Nephron progenitor cell (in vitro differentiated cells): ENCODE measurements at places on chromosomes 16 and 17.

DNA sequence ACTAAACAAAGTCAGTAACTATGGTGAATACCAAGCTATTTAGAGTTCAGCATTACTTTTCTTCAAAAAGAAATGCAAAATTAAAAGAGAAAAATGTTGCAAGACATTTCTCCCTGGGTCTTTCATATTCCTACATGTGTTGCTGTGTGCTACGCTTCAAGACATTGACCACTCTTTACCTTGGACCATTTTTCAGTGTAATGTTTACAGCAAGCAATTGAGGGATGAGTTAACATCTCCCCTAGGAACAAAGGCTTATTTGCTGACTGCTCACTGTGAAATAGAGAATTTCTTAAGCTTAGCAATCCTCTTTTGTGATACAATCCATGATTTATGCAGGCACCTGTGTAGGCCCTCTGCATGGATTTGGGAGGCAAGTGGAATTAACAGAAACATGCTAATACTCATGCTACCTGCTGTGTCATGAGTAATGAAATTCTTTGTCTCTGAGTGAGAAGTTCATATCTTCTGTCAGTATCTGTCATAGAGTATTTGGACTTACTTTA lies 1202.9 kb upstream of the CDH8 start:
- DNase-seq: no peak

DNA sequence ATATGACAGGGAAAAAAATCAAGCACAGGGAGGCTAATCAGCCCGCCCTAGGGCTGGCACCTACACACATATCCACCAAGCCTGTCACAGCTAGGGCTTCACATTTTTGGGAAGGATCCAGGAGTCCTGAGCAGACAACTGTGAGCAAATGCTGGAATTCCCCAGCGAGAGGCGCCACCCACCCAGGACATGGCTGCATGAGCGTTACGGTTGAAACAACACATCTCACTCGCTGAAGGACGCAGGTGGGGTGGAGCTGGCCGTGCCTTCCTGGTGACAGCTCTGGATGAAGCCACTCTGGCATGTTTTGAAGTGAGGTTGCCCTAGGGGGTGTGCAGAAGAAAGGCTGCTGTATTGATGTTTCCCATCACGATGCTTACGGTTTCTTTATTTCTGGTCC lies 315.1 kb upstream of the EEF2KMT start:
- peak; percentile 46 for DNase-seq

DNA sequence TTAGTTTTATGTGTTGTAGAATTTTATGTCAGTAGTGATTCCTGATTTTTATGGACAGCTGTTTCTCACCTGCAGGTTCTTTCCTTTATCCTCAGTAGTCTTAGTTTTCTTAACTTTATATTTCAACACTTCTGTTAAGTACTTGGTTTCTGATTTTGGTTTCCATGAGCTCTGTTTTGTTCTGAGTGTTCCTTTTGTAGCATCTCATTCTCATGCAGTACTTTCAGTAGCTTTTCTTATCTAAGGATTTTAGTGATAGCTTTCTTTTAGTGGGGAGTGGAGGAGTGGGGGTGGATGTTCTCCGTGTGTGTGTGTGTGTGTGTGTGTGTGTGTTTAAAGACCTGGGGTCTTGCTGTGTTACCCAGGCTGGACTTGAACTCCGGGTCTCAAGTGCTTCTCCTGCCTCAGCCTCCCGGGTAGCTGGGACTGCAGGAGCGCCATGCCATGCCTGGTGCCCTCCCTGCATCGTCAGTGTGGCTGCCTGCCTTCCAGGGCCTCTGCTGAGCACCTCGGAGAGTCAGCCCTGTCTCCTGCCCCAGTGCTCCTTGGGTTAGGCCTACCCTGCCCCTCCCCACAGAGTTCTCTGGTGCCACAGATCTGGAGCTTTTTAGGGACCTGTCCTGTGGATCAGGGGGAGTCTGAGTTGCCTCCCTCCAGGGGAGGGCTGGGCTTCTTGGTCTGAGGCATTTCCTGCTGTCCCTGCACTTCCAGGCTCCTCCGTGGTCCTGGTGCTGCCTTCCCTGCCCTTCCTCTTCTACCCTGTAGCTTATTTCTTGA lies 4.3 kb upstream of the ZNF750 start:
- no peak for DNase-seq

- DNase-seq: no peak
Measured at GRCh38 chr17:65085951-65086350, 29.4 kb upstream of the GNA13 start.
